Naive B cell (primary cell): ENCODE measurements at places on chromosomes 2 and 18. TPM values are rescaled to one million over a fixed set of nuclear protein-coding genes. Genes with fewer than 3 reads are reported as not detected.

DNA sequence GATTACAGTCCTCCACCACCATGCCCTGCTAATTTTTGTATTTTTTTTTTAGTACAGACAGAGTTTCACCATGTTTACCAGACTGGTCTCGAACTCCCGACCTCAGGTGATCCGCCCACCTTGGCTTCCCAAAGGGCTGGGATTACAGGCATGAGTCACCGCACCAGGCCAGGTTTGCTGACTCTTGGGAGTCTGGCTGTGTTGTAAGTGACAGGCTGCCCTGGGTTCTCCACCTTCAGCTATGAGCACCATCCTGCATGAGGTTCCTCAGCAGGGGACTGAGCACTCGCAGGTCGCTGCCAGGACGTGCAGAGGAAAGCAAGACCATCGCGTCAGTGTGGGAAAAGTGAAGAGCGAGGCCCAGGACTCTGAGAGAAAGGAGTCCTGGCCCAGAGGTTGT, 112.6 kb upstream of the NDUFV2 start:
- no peak for DNase-seq

- DNase-seq = no peak
Observed at GRCh38 chr2:118223511-118223991, 135.3 kb downstream of the INSIG2 start.

GRCh38 chr2:121505005-121505404, 25.7 kb upstream of the RNU4ATAC start:
- DNase-seq = no peak

DNA sequence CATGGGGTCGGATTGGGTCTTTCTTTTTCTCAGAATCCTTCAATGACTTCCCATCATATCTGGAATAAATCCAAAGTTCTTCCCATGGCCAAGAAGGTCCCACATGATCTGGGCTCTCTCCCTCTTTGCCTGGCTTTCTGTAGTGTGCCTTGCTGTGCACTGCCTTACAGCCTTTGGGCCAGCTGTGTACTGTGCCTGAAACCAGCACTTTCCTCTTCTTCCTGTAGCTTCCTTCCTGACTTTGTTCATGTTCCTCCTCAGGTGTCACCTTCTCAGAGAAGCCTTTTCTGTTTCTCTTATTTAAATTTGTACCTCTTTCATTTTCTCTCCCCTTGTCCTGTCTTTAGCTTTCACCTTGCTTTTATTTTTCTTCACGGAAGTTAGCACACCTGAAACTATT, 4.3 kb upstream of the CDCA7 start:
- DNase-seq = no peak

- no peak for DNase-seq
Observed at GRCh38 chr2:96247009-96247408, 18.8 kb downstream of the TMEM127 start.

DNA sequence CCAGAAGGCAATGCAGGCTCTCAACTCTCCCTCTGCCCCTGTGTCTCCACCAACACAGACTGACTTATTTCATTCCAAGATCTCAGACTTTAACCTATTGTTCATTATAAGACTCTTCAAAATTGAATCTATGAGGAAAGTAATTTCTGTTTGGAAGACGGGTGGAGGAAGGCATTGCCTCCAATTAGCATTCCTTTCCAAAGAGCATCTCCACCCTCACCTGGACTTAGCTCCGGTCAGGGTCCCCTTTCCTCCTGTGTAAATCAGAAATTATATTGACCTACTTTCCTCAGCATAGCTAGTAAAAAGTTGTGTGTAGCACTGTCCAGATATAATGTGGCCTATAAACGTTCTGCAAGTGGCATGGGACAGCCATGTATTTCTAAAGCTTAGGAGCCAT, 230.4 kb upstream of the ACVR2A start:
- no peak for DNase-seq

The IL1F10 gene
- not detected for polyA plus RNA-seq

The RIT2 gene
- polyA plus RNA-seq = not detected

The CNDP1 gene
- polyA plus RNA-seq = not detected
